ENCODE measurements at places on chromosomes 2 and 18.

- no peak for DNase-seq
Observed at GRCh38 chr18:10252494-10252893, 201.9 kb upstream of the APCDD1 start.

DNA sequence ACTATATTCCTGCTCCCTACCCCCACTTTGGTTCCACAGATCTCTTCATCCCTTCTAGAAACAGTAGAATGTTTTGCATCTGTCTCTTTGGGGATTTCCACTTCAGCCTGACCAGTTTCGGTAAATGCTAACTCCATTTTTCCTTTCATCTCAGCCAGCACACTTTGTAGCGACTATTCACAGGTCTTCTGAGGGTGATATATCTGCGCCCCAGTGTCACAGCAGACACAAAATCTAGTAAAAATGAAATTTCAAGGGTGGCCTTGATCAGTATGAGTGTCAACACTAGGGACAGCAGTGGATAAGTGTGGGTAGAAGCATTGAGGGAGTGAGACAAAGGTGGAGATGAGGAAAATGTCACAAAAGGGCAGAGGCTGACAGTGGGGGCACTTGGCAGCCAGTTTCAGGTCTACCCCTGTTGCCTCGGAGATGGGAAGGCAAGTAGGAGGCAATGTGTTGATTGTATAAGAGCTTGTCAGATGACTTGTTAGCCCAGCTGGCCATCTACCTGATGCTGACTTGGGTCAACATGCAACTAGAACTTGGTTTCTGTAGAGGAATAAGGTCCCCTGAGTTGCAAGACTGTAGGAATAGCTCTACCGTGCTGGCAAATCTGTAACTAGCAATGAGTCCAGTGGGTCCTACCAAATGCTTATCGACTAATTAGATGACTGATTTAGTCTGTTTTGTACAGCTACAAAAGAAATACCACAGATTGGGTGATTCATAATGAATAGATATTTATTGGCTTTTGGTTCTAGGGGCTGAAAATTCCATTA lies 60.7 kb downstream of the CXCR4 start:
- DNase-seq = no peak

DNA sequence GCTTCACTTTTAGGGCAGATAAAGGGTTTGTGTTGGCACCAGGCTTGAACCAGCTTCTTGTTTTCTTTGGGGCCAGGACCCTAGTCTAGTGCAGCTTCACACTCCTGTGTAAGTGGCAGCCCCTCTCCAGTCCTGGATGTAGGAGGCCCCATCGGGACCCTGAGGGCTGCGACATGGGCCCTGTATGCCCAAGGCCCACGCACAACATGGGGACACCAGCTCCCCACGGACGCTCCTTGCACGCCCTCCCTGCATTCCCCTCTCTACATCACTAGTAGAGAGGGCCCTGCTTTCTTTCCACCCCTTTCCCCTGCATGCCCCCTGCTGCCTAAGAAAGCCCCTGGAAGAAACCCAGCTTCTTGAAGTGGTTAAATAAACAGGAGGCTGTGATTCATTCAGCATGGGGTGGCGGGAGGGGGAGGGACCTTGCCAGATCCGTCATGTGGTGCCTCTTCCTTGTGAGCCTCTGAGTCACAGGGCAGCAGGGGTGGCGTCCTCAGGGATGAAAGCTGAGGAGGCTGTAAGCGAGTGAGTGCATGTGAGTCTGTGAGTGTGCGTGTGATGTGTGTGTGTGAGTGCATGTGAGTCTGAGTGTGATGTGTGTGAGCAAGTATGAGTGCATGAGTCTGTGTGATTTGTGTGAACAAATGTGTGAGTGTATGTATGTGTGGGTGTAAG lies 42.5 kb downstream of the COPS8 start:
- peak; percentile 19 for DNase-seq

DNA sequence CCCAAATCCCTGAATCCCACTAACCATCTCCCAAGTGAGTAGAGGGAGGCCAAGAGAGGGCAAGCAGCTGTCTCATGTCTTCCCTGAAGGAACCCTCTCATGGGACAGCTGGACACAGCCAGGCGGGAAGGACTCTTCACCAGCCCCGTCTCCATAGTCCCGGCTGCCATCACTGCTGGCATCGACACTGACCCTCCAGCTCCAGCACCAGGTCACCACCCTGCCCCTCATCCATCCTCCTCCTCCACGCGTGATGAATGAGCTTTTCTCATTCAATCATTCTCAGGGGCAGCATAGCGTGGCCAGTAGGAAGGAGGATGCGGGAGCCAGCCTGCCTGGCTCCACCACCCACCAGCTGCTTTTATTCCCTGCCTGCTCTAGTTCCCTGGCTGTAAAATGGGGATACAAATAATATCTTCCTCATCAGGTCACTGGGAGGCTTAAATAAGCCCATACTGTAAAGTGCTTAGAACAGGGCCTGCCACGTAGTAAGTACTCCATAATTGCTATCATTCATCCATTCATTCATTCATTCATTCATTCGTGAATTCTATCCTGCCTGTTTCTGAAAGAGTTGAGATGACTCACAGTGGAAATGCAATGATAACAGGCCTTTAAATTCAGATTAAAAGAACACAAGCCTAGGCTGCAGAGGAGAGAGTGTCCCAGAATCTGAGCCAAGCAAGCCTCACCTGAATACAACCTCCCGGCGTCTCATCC lies 30.5 kb upstream of the FOSL2 start:
- DNase-seq = no peak

DNA sequence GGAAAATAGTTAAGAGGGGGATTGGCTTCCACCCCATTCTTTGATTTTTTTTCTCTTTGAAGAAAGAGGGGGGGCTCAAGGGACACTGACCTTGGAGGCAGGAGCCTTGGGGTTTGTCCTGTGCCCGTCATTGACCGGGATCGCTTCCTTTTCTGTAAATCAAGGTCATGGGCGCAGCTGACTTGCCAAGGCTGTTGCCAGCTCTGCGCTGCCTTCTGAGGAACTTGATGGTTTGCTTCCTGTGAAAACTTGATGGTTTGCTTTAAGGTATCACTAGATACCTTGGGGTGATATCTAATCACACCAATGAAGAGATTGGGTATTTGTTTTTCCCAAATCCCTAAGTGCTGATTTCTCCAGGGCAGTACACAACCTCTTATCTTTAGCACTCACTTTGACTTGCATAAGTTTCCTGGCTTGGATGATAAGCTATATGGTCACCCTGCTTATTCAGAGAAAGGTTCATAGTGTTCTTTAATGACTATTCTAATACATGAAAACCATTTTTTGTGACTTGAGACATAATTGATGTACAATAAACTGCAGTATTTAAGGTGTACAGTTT lies 56.0 kb downstream of the DGKD start:
- DNase-seq = no peak

DNA sequence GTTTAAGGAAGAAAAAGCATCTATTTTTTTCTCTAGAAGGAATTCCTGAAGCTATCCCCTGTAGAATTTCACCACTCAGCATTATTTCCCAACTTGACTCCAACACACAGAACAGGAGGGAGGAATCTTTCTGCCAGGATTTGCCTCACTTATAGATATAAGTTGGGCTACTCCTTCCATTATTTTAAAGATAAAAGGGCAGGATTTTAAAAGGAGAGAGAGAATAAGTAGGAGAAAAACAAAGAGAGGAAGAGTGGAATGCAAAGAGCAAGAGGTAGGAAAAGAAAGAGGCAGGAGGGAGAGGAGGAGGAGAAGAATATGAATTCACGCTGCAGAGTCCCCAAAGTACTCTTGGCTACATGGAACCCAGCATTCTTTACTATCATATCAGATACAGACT lies 182.5 kb downstream of the TCF4 start:
- DNase-seq = no peak

DNA sequence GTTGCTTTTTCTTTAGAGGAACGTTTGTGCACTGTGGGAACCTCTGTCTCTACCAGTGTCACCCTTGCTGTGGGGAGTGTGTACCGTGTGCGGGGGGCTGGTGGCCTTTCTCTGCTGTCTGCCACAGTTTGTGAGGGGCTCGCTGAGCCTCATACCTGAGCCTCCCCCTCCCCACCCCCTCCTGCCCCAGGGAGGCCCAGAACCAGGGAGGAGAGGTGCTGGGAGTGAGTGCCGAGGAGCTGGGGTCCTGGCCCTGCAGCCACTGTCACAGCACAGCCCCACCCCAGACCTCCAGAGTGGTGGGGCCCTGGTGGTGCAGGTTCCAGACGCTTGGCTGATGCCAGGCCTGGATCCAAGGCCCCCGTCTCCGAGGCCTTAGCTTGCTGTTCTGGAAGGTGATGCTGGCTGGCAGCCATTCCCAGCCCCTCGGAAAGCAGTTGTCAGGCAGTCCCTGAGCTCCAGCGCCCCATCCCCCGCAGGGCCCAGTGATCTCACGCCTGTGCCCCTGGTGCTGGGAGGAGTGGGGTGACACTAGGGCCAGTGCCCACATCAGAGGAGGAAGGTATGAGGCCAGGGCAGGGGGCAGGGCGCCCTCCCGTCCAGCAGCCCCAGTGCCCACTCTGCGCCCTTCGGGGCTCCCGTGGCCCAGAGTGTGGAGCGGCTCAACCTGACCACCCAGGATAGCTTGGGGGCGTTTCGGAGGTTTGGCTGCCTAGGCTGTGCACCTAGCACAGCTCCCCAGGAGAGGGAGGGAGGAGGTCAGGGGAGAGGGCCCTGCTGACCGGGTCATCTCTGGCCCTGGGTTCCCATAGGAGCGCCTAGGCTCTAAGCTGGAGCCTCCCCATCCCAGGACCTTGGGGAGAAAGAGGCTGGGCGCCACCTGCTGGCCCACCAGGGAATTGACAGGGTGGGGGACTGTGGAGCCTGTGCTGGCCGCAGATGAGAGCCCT lies 53.0 kb upstream of the ALPP start:
- no peak for DNase-seq

DNA sequence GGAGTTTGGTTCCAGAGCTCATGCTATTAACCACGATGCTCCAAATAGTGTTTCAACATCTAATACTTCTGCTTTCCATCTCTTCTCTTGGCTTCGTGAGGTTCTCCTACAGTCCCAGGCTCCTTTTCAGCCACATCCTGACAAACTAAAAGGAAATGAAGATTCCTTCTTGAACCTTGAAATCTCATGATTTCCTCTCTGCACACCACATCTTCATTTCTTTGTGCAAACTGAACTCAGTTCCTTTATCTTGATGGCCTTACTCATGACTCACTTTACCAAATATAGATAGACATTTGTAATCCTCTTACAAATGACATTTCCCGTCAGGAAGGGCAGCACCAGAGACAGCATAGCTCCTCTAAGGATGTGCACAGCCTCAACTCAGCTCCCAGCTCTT lies 50.0 kb upstream of the ITGA4 start:
- DNase-seq = no peak

DNA sequence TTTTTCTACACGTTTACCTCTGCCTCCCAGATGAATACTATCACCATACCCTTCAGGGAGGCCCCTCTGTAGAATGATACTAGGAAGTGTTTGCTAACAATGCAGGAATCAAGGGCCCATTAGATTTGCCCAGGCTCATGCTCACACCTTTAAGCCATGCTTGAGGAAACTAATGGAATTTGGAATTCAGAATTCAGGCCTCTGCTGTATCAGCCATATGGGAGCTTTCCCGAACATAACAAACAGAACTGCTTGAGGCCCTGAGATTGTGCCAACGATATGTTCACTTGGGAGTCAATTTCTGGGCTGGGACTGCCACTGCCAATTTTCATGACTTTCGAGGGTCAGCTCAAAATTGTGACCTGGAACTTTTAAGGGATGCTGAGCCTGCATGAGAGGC lies 282.5 kb downstream of the CLIP4 start:
- no peak for DNase-seq

DNA sequence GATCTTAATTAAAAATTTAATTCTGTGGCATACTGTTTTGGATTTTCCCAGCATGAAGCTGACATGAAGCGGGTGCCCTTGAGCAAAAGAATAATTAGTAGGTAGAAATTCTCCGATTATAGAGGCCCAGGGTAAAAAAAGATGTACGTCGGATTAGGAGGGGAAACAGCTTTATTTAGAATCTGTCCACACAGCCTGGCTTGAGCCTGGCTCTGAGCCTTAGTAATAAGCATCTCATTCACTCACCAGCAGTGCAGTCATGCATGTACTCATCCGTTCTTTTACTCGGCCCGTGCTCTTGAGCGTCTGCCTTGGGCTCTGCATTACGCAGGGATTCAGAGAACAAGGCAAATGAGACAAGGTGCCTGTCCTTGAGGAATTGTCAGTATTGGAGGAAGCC lies 219.3 kb downstream of the AGAP1 start:
- no peak for DNase-seq

- no peak for DNase-seq
Observed at GRCh38 chr18:54991981-54992380, 32.7 kb upstream of the CCDC68 start.

GRCh38 chr18:78772360-78773302 lies 207.0 kb upstream of the SALL3 start:
- DNase-seq = no peak

- DNase-seq = no peak
Observed at GRCh38 chr18:79396431-79397246, 909 bp downstream of the NFATC1 start.

GRCh38 chr2:234249873-234250272 lies 199.4 kb downstream of the SPP2 start:
- no peak for DNase-seq

DNA sequence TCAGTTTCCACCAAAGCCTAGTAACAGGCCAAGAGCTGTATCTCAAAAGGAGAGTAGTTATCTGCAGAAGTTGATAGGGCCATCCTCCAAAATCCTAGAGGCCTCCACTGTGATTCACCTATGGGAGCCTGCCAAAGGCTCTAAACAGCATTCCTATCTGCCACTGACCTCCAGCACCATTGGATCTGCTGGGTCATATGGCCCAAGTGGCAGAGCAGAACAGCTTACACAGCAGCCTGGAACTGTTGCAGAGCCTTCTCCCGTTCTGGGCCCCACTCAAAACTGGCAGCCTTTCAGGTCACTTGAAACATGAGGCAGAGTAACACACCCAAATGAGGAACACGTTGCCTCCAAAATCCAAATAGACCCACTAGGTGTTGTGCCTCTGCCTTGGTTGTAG lies 345.2 kb upstream of the RND3 start:
- DNase-seq = no peak

GRCh38 chr18:13486284-13486683 lies 240.1 kb downstream of the FAM210A start:
- no peak for DNase-seq

DNA sequence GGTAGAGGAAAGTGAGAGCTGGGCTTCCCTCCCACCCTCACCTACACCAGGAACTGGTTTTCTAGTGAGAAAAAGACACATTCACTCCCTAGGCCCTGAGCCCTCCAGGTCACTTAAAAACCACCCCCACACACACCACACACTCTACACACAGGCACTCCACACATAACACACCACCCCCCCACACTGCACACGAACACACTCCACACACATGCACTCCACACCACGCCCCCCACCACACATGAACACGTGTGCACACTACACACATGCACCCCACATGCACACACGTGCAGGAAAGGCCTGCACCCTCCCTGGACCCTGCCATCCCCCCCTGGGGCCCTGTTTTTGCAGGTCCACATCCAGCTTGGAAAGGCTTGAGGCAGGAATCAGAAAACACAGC lies 67.6 kb downstream of the RALBP1 start:
- DNase-seq = no peak

GRCh38 chr2:240626531-240627300 lies 1.4 kb downstream of the GPR35 start:
- no peak for DNase-seq

GRCh38 chr2:196971574-196972279 lies 45.2 kb upstream of the PGAP1 start:
- no peak for DNase-seq
